ENCODE measurements at places on chromosomes 7 and 10.

- DNase-seq: no peak
Measured at GRCh38 chr10:13871011-13871410, 284.2 kb downstream of the PRPF18 start.

- DNase-seq: peak; percentile 96
Measured at GRCh38 chr10:75191821-75192568, 18.6 kb upstream of the VDAC2 start.

DNA sequence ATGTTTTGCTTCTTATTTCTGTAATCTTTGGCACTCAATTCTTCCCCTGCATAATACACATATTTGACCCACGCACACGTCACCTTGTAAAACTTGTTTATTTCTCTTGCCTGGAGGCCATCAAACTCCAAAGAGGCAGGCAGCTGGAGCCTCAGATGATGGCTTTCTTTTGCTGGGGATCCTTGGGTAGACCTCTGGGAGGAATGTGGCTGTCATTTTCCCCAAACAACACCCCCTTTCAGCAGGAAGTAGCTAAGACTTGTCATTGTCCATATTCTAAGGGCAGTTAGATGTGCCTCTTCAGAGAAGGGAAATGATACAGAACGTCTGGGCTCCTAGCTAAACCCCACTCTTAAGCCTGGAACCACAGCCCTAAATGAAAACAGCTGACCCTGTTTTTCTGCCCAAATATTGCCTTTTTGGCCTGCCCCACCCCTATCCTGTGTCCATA, 111.3 kb downstream of the ITGB8 start:
- DNase-seq: no peak

GRCh38 chr10:12750526-12751201, 250.8 kb downstream of the CCDC3 start:
- DNase-seq: no peak

DNA sequence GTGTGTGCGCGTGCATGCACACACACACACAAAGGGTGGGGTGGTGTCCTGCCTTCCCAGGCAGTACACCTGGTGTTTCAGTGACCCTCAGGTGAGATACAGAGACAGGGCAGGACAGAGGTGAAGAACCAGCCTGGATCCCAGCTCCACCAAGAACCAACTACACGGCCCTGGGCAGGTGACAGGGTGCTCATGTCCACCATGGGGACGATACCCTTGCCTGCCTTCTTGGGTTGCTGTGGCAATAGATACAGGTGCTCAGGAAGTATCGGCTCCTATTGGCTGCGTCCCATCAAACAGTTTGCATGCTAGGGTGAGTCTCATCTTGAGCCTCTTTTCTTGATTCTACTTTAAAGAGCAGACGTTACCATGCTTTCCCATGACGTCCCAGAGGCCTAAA, 33.7 kb upstream of the CXCL12 start:
- DNase-seq: no peak

DNA sequence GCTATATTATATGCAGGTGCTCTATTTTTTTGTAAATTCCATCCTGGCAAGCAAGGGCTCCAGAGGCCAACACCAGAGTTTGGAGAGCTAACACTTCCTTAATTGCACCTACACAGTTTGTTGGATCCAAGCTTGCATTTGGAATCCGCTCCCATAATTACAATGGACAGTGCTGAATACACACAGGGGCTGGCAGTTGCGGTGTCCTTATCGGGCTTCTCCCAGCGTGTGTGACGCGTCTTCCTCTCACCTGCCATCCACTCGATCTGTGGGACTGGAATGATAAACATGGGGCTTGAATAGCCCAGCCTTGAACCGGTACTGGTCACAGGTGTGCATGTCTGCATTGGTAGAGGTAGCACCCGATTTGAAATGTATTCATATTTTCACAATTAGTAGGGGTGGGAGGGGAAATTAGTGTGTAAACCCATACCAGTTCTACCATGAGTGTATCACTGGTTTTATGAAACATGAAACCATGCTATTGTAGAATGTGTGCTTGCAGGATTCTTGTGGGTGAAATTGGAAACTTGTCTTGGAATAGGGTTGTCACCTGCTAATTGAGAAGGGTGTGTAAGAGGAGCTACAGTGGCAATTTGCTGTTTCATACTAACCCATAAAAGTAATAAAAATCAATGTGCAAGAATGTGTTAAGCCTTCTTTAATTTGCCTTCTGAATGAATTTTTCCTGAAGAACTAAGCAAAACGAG, 316.5 kb downstream of the WDR11 start:
- DNase-seq: no peak

- DNase-seq: no peak
Measured at GRCh38 chr10:71326464-71326881, 7.4 kb downstream of the SLC29A3 start.

DNA sequence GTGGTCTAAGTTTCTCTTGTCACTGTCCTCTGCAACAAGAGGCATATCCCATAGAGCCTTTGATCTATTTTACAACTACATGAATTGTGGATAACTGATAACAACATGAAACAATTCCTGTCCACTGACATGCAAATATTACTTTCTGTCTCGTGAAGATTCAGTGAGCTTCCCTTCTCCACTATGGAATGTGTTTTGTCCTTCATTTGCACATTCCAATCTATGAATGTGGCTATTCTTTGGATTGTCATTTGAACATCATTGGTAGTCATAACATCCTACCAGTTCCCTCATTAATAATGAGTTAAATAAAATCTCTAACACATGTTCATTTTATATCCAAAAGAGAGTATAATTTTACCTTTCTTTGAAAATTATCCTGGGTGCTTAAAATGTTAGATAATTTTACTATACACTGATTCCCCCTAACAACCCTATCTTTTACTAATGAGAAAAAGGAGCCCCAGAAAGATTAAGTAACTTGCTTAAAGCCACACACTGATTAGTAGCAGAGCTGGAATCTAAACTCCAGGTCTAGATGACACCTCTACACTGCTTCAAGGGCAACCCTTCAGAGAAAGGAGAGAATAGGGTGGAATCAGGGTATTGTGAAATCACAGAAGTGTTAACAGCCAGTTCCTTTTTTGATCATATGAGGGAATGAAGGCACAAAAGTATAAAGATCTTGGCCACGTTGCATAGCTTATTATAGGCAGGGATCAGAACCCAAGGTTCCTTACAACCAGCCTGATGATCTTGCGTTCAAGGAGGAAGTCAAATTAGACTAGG, 39.1 kb downstream of the PDE1C start:
- peak; percentile 1 for DNase-seq

DNA sequence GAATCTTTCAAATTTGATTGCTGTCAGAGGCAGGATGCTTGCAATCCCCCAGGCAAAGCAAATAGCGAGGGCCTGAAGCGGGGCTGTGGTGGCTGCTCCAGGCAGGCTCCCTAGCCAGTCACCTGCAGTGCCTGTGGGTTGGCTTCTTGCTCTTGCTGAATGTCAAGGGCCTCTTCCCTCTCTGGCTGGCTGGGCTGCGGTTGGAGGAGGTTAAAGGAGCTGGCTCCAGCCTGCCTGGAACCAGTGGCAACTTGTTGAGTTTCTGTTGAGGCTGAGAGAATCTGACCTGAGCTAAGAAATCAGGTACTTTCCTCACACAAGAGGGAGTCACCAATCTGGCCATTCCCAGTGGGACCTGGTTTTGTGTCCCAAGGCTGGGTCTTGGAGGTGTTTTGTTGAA, 134.7 kb downstream of the TMEM178B start:
- no peak for DNase-seq

DNA sequence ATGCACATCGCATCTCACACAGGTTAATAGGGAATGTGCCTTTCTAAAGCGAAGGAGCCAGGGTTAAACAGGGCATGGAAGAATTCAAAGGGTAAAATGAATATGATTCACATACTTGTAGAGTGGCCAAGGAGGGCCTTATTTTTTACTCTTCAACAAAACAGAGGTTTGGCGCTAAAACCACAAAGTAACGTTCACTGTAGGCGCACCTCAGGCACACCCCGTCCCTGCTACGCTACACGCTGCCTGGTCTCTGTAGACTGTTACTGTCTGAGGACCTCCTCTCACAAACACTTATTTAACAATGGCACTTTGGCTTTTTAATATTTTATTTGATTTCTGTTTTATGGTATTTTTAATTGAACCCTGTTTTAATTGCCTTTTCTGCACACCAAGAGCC, 462.1 kb upstream of the GALNT17 start:
- DNase-seq: no peak

DNA sequence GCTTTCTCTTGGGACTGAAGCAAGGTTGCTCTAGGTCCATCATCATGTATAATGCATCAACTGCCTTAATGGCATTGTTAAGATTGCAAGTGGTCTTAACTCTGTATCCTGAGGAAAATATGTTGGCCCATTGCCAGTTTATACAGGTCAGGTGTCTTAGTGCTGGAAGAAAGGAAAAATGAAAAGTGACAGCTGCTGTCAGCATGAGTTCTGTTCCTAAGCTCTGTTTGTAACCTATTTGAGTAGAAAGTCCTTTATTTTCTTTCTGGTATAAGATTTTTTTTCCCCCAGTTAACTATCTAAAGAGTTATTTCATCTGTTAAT, 127.2 kb downstream of the SRI start:
- DNase-seq: no peak

GRCh38 chr10:119520283-119520682, 22.2 kb downstream of the RGS10 start:
- no peak for DNase-seq

- no peak for DNase-seq
Measured at GRCh38 chr7:20170633-20171032, 46.6 kb downstream of the MACC1 start.

DNA sequence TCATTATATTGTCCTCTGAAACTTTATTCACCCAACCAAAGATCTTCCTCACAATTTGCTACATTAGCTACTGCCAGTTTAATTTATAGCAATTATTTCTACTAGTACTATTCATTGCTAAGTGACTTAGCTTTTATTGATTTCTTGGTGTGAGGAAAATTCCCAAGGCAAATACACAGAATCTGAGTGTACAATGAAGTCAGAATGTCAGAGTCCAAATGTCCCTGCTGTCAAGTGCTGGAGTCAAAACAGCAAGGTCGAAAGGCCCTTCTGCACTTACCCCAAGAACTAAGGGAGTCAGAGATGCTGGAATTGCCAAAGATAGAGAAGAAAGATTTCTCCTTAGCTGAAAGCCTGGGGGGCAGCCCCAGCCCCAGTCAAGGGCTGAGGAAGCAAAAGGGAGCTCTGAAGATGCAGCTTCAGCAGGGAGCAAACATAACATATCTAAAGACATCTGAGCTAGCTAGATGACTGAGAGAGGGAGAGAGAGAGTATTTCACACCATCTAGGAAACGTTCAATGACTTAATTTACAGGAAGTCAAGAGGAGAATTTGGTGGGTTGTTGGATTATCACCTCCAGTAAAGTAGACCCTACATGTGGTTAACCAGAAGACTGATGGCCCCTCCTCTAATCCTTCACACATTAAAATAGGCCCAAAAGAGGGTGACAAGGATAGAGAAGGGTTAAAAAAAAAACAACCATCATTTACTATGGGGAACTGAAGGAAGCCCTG, 36.6 kb upstream of the SAMD8 start:
- no peak for DNase-seq

GRCh38 chr10:95536017-95536416, 25.2 kb downstream of the SORBS1 start:
- no peak for DNase-seq

GRCh38 chr7:73452999-73453635, 19.5 kb downstream of the FZD9 start:
- no peak for DNase-seq

DNA sequence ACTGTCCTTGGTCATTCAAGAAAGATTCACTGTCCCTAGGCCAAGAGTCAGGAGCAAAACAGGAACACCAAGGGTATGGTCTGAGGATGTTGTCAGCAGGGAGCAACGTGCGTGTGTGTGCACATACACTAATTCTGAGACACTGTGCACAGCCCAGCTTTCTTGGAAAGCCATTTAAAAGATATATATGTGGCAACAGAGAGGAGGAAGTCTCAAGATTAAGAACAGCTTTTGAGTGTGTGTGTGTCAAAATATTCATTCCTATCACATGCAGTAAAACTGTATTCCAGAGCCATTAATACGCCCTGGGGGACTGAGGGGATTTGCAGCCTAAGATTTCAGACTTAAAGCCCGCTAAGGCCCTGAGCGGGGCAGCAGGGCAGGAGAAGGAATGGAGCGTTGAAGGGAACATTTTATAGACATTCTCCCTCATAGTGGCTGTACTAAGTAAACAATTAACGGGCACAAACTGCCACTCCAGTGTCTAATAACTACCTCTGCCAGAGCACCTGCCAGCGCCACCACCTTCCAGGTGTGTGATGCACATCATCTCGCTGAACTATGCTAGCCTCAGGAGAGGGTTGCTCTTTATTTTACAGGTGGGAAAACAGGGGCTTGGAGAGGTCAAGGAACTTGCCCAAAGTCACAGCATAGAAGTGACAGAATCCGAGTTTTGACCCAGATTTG, 2.0 kb downstream of the NOD1 start:
- DNase-seq: peak; percentile 77

DNA sequence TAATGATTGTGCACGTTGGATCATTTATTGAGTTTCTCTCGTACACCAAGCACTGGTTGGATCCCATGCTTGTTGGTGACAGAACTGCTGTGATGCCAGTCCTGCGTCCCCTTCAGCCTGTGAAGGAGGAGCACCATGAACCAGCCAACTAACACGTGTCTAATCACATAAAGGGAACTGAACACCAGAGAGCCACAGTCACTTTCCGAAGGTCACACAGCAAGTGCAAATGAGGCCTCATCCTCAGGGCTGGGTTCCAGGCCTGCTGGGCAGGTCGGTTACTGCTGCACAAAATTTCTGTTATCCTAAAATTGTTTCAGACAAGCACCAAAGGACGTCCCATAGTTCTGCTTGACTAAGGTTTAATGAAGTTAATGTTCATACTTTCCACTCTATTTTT, 332.0 kb upstream of the ZNF32 start:
- no peak for DNase-seq

DNA sequence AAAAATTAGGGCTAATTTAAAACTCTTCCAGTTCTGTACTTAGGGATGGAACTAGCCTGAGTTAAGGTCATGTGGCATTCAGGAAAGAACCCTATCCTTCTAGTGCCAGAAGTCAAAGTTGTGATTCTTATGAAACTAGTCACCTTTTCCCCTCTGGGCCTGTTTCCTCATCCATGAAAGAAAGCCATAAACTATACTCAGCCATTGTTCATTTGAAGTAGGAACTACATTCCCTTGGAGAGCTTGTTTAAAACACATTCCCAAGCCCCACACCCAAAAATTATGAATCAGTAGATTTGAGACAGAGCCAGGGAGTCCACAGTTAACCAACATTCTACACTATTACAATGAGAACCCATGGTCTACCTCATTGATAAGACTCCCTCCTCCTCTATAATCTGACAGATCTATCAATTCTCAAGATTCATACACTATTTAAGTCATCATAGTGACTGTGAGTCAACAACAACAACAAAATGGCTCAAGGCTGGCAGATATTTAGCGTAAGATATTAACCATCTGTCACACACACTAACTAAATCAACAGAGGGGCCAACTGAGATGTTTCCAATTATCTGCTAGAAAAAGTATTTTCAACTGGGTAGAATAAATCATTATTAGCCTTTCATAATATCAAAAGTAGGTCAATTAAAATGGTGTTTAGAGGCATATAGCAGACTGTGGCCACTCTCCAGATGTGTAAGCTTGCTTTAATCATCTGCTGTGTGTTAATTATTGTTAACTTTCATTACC, 102.3 kb downstream of the SLC25A13 start:
- DNase-seq: peak; percentile 4

- no peak for DNase-seq
Measured at GRCh38 chr7:74672343-74672915, 14.9 kb downstream of the GTF2I start.

GRCh38 chr7:111771638-111772037, 209.3 kb upstream of the IMMP2L start:
- no peak for DNase-seq

GRCh38 chr10:132429281-132430230, 32.6 kb downstream of the PWWP2B start:
- DNase-seq: no peak

- no peak for DNase-seq
Measured at GRCh38 chr7:69967689-69968450, 369.6 kb downstream of the AUTS2 start.

Measured in inflammatory macrophage treated with lipopolysaccharide for 4 hours (primary cell).